NK-92 treated with Interleukin-12 subunit alpha and Interleukin-12 subunit beta, amount 100 ng/mL, for 24 hours (cell line): ENCODE measurements at places on chromosomes 2 and 18.

- DNase-seq, result no peak
These were observed 87.5 kb upstream of the RIOK3 start for GRCh38 chr18:23365602-23366001.

- no peak for DNase-seq
These were observed 14.0 kb upstream of the YES1 start for GRCh38 chr18:825891-826585.

DNA sequence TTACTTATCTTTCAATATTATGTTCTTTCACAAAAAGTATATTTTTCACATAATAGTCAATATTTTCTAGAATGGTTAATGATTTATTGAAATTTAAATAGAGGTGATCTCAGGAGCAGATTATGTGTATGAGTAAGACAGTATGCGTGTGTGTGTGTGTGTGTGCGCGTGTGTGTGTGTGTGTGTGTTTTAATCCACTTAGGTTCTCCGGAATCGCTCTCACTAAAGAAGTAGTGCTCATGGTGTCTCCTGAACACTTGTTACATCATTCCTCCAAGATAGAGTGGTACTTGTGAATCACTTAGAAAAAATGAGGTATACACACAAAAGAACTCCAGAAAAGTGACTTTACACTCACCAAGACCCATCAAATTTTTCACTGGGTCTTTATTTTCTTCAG, 91.0 kb upstream of the KCNH7 start:
- no peak for DNase-seq

DNA sequence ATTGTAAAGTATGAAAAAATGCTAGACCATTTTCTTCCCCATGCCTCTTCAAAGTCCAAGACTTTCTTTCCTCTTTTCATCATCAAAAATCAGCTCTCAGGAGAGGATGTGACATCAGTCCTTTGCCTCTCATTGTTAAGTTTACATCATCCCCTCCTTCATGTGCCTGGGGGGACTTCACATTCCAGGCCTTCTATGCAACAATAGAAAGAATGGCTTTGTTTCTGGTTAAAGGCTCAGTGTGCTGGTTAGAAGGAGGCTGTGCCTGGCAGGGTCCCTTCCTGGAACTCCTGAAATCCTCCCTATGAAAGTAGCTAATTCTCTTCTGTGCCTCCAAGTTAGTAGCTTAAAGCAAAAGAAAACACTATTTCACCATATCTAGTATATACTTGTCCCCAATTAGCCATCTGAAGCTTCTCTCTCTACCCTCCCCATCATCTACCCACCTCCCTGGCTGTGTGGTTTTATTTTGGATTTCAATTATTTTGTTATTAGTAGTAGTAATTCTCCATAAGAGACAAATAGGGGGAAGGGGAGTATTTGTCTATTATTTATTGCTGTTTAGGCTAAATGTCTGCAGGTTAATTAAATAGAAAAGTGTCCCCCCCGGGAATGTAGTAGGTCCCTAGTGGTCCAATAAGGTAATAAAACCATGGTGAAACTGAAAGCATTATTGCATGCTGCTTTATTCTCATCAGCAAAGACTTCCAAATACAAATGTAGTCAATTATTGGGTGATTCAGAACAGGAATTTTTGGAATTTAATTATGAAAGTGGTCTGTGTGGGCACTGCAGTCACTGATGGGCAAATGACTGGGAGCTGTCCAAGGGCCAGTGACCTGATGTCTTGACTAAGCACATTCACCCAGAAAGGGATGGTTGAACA, 69.0 kb downstream of the CPO start:
- DNase-seq, result no peak

DNA sequence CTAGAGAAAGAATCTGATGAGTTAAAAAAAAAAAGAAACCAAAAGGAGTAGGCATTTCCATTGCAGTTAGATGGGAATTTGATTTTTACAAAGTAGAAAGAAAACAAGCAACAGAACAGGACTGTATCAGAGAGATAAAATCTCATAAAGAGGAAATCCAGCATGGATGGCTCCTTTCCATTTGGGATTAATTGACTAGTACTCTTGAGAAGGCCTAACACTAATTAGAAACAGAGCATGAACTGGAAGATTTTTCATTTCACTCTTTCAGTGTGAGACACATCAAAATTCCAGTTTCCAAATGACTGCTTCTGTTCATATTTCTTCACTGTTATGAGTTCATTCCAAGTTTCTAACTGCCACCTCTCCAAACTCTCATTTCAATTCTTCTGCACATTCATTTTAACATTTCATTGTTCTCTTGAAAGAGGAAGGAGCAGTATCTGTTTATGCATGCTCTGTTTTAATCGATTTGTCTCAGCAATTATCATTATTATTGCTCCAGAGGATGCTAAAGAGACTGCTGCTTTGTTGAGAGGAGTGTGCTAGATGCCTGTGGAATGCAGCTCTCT, 108.8 kb upstream of the PIEZO2 start:
- DNase-seq, result no peak

DNA sequence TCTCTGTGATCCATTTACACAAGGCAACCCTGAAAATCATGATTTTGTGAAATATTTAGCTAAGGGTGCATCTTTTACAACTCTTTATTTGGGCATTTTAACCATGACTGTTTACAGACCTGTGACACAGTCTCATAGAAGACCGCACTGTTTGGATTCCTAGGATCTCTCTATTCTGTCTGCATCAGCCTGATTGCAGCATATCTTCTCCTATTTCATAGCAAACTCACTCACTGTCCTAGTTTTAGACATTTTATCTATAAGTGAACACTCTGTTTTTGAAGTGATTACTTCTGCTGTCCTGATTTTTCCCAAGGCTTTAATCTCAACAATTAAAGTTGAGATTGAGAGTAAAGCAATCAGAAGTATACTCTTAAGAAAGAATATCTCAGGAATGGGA, 56.2 kb downstream of the CAVIN2 start:
- no peak for DNase-seq

- no peak for DNase-seq
These were observed 72.8 kb upstream of the TGFA start for GRCh38 chr2:70626254-70626990.

GRCh38 chr2:99674090-99674489, 184.3 kb upstream of the REV1 start:
- no peak for DNase-seq

GRCh38 chr2:73050121-73050545, 21.4 kb downstream of the SFXN5 start:
- no peak for DNase-seq

DNA sequence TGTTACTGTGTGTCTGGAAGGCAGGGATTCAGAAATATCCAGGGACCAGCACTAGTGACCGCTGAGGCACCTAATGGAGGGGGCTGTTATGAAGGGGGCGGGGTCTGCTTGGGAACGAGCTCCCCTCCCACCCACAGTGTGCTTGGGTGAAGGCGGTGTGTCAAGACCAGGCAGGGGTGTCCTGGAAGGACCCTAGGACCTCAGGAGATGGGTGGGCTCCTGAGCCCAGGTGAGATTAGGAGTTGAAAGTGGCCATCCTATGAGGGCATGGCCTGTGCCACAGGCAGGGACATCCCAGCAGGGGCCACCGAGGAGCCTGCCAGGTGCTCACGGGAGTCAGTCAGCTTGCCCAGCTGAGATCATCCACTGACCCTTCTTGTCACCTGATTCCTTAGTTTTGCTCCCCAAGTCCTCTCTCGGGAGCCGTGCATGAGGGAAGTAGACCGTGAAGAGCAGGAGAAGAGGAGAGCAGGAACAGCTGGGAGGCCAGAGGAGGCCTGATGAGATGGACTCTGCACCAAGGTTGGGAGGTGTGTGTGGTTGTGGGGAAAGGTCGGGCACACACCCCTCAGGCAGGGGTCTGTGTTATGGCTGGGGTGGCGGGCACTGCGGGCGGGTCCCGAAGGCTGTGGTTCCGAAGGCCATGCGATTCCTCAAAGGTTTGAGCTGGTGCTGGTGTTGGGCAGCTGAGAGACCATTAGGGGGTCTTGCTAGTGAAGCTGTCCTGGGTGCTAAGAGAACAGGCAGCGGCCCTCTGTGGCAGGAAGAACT, 180.9 kb upstream of the HS6ST1 start:
- DNase-seq, result no peak

DNA sequence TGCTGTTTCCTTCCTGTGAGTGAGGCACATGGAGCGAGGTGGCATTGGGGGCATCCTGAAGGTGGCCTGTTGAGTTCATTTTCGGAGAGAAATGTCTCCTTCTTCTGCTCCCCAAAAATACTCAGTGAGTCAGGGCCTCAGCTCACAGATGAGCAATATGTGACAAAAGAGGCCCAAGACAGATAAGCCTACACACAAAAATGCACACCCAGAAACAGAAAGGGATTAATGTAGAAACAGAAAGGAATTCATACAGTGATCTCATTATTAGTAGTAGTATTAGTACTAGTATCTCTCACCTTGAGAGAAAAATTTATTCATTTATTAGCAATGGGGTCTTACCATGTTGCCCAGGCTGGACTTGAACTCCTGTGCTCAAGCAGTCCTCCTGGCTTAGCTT, 5.1 kb downstream of the GPR75 start:
- no peak for DNase-seq

GRCh38 chr2:235215248-235215647, 263.4 kb downstream of the SH3BP4 start:
- no peak for DNase-seq

GRCh38 chr18:6992761-6993160, 124.8 kb downstream of the LAMA1 start:
- no peak for DNase-seq

GRCh38 chr2:25639131-25639530, 34.2 kb downstream of the DTNB start:
- DNase-seq, result no peak

DNA sequence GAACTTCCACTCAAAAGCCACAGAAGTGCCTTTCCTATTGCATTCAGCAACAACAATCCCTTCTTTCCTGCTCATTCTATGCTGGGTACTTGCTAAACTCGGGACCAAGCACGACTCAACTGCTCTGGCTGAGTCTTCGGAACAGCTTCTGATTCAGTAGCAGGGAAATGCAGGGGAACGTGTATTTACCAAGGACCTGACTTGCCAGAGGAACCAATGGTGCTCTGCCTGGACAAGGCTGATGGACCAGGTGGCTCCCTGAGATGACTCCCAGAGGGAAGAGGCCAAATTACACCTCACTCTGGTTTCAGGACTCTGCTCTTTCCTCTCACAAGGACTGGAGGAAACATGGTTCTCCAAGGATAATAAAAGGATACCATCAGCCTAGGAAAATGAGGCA, 12.2 kb downstream of the CXCR2 start:
- DNase-seq, result no peak

DNA sequence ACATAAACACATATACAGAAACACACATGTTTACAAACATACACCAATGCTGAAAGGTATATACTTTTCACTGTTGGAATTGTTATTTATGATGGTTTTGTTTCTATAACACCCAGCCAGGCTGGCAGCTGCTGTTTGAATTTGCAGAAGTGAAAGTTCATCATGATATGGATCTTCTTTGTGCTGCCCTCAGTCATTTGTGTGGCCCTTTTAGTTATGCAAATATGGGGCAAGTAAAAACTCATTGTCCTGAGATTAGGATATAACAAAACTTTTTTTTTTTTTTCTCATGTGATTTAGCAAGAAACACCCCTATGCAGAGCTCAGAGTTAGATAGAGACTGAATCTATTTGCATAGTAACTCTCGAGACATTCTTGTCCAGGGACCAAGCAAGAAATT, 714.1 kb downstream of the KCNJ3 start:
- no peak for DNase-seq

DNA sequence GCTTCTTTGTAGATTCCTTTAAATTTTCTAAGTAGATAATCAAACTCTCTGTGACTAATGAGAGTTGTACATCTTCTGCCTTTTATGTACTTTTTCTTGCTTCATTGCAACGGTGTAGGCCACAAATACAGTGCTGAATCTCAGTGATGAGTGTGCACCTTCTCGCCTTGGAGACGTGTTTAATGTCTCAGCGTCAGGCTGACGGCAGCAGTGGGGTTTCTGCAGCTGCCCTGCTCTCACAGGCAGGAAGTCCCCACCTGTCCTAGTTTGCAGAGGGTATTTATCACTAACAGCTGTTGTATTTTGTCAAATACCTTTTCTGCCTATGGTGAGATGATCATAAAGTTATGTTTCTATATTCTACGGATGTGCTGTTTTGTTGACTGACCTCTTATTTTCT, 13.3 kb downstream of the AGXT start:
- DNase-seq, result no peak

DNA sequence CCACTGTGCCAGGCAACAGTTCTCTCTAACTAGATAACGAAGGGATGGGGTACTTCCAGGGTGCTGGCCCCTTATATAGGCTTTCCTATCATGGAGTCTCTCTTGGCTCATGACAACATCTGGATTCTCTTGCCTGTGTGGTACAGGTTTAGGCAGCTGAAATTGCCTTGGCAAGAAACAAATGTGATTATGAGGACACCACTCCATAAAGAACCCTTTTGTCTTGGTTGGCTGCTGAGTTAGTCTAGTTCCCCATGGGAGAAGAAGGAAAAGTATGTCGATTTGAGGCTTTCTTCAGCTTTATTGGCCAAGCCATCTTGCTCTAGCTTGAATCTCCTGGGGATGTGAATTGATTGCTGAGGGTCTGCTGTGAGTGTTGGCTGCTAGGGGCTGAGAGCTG, 76.3 kb upstream of the ZCCHC2 start:
- DNase-seq, result no peak

- DNase-seq, result no peak
These were observed 61.4 kb downstream of the BCL2L11 start for GRCh38 chr2:111182121-111182520.

- DNase-seq, result no peak
These were observed 105.9 kb downstream of the NAT8 start for GRCh38 chr2:73536133-73536840.

GRCh38 chr2:198596985-198597384, 792.6 kb downstream of the PLCL1 start:
- DNase-seq, result no peak

GRCh38 chr2:218127929-218128455, 2.2 kb downstream of the CXCR2 start:
- no peak for DNase-seq

- DNase-seq, result no peak
These were observed 59.3 kb upstream of the TCF4 start for GRCh38 chr18:55647331-55647730.

- DNase-seq, result no peak
These were observed 368.7 kb downstream of the PARD3B start for GRCh38 chr2:204913854-204914464.

DNA sequence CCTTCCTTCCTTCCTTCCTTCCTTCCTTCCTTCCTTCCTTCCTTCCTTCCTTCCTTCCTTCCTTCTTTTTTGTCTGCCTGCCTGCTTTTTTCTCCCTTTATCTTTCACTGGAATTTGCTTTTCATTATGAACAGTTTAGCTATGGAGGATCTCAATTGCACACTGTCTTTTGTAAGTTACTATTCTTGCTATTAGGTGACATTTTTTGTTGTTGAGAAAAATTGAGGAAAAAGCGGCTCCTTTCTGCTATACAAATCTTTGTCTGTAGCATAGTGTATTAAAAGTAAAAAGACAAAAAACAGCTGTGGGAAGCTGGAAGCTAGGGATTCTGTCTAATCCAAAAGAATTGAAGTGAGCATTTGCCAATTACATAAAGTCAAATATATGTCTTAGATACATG, 448.7 kb downstream of the DCDC2C start:
- no peak for DNase-seq

DNA sequence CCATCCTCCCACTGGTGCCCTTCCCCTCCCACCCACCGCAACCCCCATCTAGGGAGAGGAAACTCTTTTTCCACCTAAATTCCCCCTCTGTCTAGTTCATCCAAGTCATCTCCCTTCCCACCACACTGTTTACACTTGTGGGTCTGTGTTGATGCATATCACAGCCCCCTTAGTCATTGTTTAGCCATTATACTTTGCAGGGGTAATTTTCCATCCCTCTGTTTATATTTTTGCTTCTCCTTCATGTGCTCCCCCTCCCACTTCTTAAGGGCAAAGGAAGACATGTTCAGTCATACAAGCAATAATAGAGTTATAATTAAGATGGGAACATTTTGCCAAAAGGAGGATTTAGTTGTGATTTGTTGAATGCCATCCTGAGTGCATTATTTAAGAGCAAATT, 187.8 kb upstream of the TNP1 start:
- DNase-seq, result no peak
